ENCODE measurements at places on chromosomes 2 and 18.
A peak's percentile ranks its signal among the peaks of the same experiment; 100 is the strongest.

- DNase-seq, result no peak
These were observed 61.6 kb upstream of the RAB27B start for GRCh38 chr18:54766634-54767033.

DNA sequence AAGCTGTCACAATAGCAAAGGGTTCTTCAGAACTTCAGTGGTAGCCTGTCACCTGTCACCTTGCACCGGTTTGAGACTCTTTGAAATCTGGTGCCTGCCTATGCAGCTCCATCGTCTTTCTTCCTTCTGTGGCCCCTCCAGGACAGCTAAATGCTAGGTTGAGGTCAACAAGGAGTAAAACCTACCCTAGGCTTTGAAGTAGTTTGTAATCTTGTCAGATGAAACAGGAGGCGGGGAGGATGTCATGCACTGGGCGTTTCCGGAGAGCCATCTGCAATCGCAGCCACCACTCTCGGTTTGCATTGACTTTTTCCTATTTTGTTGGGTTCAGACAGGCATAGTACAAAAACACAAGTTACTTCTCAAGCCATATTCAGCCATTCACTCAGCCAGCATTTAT, 116.7 kb downstream of the LPIN1 start:
- no peak for DNase-seq

- no peak for DNase-seq
These were observed 4.7 kb upstream of the IL1R2 start for GRCh38 chr2:101986804-101987740.

GRCh38 chr2:165636959-165637358, 157.1 kb downstream of the GALNT3 start:
- DNase-seq, result no peak

- no peak for DNase-seq
These were observed 40.8 kb downstream of the PRPF40A start for GRCh38 chr2:152676461-152676860.

GRCh38 chr2:202847693-202848524, 23.7 kb downstream of the ICA1L start:
- no peak for DNase-seq

- peak; percentile 61 for DNase-seq
These were observed 65.7 kb downstream of the TRABD2A start for GRCh38 chr2:84815146-84815545.

- no peak for DNase-seq
These were observed 14.4 kb downstream of the FBXO41 start for GRCh38 chr2:73269686-73270465.

Data from AG08395 (cell line).